Aorta (tissue), 5 donors: ENCODE measurements at places on chromosomes 3 and 15. TPM values are rescaled to one million over a fixed set of nuclear protein-coding genes. Genes with fewer than 3 reads are reported as not detected.

DNA sequence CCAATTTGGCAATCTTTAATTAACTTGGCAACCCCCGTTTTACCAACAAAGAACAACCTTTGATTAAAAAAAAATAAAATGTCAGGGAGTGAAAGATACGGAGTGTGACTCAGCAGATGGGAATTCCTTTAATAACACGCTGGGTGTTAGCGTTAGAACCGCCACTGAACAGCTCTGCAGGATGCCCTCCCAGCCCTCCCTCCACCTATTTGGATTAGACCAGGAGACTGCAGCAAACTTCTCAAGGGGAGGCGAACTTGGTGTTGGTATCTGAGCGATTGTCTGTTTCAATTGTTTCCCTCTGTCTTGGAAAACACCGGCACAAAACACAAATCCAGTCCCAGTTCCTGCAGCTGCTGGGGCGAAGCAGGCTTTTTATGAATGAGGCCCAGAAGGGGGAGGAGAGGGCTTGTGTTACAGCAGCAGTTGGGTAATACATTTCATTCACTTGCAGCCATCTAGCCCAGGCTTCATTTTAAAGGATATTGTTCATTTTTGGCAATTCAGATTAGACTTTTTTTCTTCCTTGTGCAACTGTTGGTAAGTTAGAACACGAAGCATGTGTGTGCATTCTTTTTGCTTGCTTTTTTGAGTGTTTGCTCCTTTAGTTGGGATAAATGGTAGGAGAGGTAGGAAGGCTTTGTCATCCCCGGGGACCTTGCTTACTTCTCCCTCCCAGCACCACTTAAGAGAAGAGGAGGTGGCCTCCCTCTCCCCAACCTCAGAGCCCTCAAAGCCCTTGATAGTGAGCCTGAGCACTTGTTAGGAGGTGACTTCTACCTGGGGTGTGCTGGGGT lies 152.3 kb downstream of the IGF1R start:
- H3K4me3 ChIP-seq = no peak overlapping the region
- peaks cover 5% of the 10 kb centered on the region for H3K4me1 ChIP-seq
- no peak overlapping the region for H3K27ac ChIP-seq

DNA sequence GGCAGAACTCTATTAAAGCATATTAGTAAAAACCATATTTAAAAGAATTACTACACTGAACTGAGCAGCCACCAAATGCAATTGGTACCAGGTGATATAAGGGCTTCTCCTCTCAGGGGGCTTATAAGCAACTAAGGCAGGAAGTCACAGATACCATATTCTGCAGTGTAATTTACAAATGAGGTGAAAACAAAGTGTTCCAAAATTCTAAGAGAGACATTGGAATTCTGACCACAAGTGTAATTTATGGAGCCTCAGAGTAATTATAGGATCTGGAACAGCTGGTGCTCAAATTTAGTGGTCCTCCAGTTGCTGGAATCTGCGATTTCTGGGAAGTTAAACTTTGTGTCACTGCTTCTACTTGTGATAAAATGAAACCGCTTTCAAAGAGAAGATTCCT lies 3.1 kb upstream of the NR1I2 start:
- no peak overlapping the region for H3K4me3 ChIP-seq
- DNase-seq = no peak
- H3K27ac ChIP-seq = no peak overlapping the region

ROBO2 gene
- 1.3 TPM for total RNA-seq

ITIH3 gene
- total RNA-seq = 6.8 TPM

PIAS1 gene
- total RNA-seq = 43.6 TPM

DRD3 gene
- not detected for total RNA-seq

ST8SIA2 gene
- not detected for total RNA-seq

- H3K4me1 ChIP-seq = no peaks in the 10 kb centered on the region
- DNase-seq = no peak
- no peaks in the 10 kb centered on the region for H3K27me3 ChIP-seq
- no peak overlapping the region for H3K4me3 ChIP-seq
These were observed 28.7 kb upstream of the FAM98B start for GRCh38 chr15:38425269-38425668.

DNA sequence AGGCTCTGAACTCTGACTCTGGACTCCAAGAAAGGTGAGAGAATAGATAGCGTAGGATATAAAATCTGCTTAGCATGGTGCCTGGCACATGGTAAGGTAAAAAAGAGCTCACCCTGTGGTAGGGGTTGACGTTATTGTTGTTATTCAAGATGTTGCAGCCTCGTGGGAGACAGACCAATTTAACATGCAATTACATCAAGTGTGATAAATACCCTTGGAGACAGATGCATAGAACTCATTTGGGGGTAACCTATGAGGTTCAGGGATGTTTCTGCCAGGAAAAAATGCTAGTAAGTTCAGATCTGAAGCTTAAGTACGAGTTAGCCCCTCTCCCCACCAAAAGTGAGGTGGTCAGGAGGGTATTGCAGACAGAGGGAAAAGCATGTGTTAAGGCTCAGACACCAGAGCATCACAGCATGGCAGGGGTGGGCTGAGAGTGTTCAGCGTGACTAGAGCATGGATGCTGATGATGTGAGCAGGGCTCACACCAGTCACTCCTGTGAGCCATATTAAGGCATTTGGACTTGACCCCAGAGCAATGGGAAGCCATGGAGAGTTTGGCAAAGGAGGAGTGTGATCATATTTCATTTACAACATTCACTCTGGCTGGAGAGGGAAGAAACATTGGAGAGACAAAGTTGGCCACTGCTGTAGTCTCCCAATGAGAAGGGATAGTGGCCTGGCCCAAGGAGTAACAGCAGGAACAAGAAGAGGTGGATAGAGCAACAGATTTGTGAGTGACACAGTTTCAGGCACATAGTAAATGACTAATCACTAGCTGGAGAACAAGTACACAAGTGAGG lies 181.0 kb downstream of the UACA start:
- no peaks in the 10 kb centered on the region for H3K36me3 ChIP-seq
- no peaks in the 10 kb centered on the region for H3K27me3 ChIP-seq
- DNase-seq = no peak
- no peak overlapping the region for H3K4me3 ChIP-seq
- no peaks in the 10 kb centered on the region for H3K4me1 ChIP-seq
- H3K27ac ChIP-seq = no peak overlapping the region

FEZF2 gene
- not detected for total RNA-seq

DNA sequence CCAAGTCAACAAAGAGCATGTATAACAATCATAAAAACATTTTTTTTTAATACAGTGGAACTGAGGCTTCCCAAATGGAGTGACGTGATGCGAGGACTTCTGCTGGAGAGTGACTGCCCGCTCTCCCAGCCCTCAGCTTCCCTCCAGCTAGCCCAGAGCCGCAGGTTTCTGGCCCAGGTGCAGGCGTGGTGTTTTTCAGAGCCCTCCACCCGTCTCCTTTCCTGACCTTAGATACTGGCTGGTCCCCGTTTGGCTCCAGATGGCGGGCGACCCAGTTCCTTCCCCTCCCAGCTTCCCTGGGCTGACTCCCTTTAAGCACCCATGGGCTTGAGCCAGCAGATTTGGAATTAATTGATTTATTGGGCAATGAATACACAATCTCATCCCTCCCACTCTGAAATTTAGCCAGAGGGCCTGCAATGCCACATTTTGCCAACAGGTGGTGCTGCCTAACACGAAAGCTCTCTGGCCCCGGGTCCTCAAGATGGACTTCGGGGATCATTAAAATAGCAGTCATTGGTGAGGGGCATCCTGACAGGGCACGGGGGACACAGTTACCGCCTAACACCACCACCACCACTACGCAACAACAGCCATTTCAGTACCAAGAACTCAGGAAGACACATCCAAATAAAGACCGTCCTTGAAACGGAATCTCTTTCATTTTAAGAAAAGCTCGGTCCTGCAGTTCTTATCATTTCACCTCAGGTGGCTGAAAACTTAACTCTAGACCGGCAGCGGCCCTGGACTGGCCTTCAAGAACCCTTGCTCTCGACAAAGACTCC lies 47.5 kb upstream of the MUC4 start:
- H3K27ac ChIP-seq = no peak overlapping the region
- H3K36me3 ChIP-seq = no peaks in the 10 kb centered on the region
- peak; percentile 67 for DNase-seq
- H3K4me1 ChIP-seq = no peaks in the 10 kb centered on the region
- H3K4me3 ChIP-seq = no peak overlapping the region
- no peaks in the 10 kb centered on the region for H3K27me3 ChIP-seq

TMOD2 gene
- 33.1 TPM for total RNA-seq

GRCh38 chr15:50210462-50211157 lies 28.6 kb downstream of the SLC27A2 start:
- H3K27me3 ChIP-seq = no peaks in the 10 kb centered on the region
- H3K36me3 ChIP-seq = no peaks in the 10 kb centered on the region
- H3K4me1 ChIP-seq = no peaks in the 10 kb centered on the region
- no peak for DNase-seq

DNA sequence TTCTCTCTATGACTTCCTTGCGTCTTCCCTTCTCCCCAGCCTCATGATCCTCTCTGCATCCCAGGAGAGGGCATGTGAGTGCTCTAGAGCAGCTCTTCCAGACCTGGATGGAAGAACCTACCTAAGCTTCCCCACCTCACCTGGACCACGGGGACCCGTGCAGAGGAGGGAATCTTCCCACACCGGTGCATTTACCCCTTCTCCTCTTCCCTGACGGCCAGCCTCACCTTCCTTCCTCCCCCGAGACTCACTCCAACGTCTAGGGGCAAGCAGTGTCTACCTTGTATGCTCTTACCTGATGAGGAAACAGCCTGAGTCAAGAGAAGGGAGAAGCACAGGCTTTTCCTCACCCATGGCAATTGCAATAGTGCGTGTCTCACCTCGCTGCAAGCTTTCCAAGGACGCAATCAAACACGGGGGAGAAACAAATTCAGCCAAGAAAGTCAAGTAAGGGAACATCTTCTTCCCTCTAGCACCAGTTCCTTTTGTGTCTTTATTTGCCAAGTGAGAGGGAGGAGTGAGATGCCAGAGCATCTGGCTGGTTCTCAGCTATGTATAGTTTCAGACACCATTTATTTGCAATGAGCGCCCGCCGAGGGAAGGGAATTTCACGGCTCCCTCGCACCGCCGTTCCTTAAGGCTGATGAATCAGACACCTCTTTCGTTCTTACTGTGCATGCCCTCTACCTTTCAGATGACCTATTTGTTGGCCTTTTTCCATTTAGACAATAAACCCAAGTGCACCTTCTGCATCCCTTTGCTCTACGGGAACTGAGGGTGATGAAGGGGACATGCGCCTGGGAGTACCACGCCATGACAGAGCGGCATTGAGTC lies 1.8 kb upstream of the CCR9 start:
- no peaks in the 10 kb centered on the region for H3K4me1 ChIP-seq
- no peaks in the 10 kb centered on the region for H3K27me3 ChIP-seq
- H3K4me3 ChIP-seq = no peak overlapping the region
- no peak for DNase-seq
- no peaks in the 10 kb centered on the region for H3K36me3 ChIP-seq
- no peak overlapping the region for H3K27ac ChIP-seq

- no peak for DNase-seq
- no peak overlapping the region for H3K4me3 ChIP-seq
- no peaks in the 10 kb centered on the region for H3K36me3 ChIP-seq
- no peaks in the 10 kb centered on the region for H3K27me3 ChIP-seq
- H3K4me1 ChIP-seq = peaks cover 5% of the 10 kb centered on the region
These were observed 126.1 kb downstream of the CHST2 start for GRCh38 chr3:143245692-143246091.

PLCH1 gene
- 0.57 TPM for total RNA-seq

GRCh38 chr3:39275052-39275451 lies 4.8 kb downstream of the CX3CR1 start:
- no peaks in the 10 kb centered on the region for H3K4me1 ChIP-seq
- no peaks in the 10 kb centered on the region for H3K36me3 ChIP-seq
- no peak overlapping the region for H3K27ac ChIP-seq
- H3K27me3 ChIP-seq = no peaks in the 10 kb centered on the region

GRCh38 chr3:16550305-16550675 lies 36.8 kb upstream of the RFTN1 start:
- no peaks in the 10 kb centered on the region for H3K36me3 ChIP-seq
- H3K27ac ChIP-seq = no peak overlapping the region
- no peak for DNase-seq
- H3K4me3 ChIP-seq = no peak overlapping the region

CAV3 gene
- not detected for total RNA-seq

NLGN1 gene
- 20.0 TPM for total RNA-seq

ZBTB47 gene
- total RNA-seq = 72.4 TPM

EPHB3 gene
- 9.0 TPM for total RNA-seq

ARHGEF26 gene
- total RNA-seq = 26.9 TPM

CFAP20DC gene
- total RNA-seq = 0.90 TPM

DNA sequence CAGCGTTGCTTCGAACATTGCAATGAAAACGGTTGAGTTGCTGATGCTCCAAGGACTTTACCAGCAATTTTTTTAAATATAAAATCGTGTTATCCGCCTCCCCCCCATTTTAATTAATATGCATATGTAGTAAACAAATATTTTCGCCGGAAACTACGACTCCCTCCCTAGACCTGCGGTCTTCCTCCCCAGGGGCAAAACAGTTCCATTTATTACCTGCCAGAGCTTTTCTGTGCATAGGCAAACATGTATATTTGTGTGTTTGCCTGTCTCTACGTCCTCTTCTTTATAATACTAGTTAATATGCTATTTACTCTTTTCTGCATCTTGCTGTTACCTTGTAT lies 593 bp upstream of the RSL24D1 start:
- H3K36me3 ChIP-seq = no peaks in the 10 kb centered on the region
- peaks cover 3% of the 10 kb centered on the region for H3K4me1 ChIP-seq
- H3K27ac ChIP-seq = peak overlapping the region; percentile 78
- no peak for DNase-seq
- no peaks in the 10 kb centered on the region for H3K27me3 ChIP-seq
- H3K4me3 ChIP-seq = peak overlapping the region; percentile 97

SH2D7 gene
- total RNA-seq = not detected

DNA sequence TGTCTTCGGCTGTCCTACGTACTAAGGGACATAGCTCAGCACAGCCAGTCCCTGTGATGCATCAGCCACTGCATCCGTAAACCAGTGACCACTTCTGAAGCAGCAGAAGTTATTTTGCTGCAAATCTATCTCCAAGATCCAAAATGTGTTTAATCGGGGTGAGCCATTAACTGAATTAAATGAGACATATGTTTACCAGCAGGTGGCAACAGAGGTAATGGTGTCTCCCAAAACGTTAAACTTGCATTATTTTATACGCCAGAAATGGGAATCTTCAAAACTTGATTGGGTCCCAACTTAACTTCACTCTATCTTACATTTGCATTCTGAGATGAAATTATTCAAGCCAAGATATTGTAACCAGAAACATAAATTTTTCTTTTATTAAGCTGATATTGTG lies 75.3 kb upstream of the BOC start:
- no peaks in the 10 kb centered on the region for H3K4me1 ChIP-seq
- H3K4me3 ChIP-seq = no peak overlapping the region
- DNase-seq = no peak
- no peaks in the 10 kb centered on the region for H3K36me3 ChIP-seq

STAB1 gene
- 651 TPM for total RNA-seq
